Esophagus muscularis mucosa (tissue), 4 donors: ENCODE measurements at places on chromosomes 1 and 21.
A peak's percentile ranks its signal among the peaks of the same experiment; 100 is the strongest.

DNA sequence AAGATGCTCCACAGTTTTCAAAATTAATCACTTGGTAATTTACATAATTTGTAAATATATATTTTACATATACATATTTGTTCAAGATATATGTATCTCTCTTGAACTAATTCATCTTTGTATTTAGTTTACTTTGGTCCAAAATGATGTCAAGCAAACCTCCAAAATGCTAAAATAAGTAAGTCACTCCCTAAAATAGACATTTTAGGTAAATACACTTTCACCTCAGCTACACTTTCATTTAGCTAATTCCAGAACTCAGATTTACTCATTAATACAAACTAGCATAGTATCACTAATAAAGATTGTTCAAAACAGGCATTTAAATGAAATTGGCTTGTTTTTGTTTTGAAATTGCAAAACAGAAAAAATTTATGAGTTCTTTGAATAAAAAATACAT is 40.6 kb downstream of the AHCTF1 start:
- DNase-seq = no peak

DNA sequence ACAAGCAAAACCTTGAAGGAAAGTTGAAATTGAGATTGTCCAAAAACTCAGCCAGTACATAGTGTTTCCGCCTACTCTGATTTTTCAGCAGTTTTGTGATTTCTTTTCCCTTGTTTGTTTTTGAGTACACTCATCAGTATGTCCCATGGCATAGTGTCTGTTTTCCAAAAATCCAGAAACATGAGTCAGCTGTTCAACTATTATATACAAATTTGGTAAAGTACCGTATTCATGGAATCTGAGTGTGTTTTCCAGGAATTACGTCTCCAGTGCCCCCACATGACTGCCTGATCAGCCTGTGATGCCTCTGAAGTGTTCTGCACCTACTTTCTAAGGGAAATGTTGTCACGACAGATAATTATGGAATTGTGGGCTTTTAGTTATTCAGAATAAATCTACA is 186.8 kb downstream of the LTN1 start:
- no peak for DNase-seq

- no peak for DNase-seq
Measured at GRCh38 chr21:16634515-16634914, 878.3 kb upstream of the CXADR start.

DNA sequence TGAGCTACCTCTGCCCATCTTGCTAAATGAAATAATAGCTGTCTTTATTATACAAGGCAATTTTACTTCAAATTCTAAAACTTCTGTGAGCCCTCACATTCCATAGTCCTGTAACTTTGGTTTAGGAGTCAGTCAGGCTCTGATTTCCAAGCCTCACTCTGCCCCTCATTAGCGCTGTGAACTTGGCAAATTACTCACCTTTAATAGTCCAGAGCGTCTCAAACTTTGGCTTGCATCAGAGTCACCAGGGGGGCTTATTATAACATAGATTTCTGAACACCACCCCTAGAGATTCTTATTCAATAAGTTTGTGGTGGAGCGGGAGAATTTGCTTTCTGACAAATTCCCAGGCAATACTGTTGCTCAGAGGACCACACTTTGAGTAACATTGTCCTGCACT is 126.2 kb upstream of the FGGY start:
- DNase-seq = peak; percentile 12

GRCh38 chr1:194929357-194929756 is 1678.9 kb downstream of the KCNT2 start:
- no peak for DNase-seq

- DNase-seq = no peak
Measured at GRCh38 chr1:175155936-175156335, 36.6 kb downstream of the KIAA0040 start.

GRCh38 chr1:231882333-231882732 is 255.7 kb downstream of the DISC1 start:
- no peak for DNase-seq

DNA sequence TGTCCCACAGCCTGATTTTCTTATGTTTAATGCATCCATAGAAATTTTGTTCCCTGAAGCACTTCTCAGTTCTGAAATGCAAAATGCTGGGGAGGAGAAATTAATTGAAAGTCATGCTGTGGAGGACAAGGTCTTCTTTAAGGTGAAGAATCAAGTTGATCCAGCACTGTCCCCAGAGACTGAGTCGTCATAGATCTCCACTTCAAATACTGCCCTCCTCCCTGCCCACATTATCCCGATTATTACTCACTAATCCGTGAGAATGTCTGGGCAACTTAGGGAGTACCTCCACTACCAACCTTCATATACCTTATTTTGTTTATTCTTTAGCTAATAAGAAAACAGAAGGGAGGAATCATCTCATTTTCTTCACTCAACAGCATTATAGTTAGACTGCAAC is 70.0 kb upstream of the FMN2 start:
- no peak for DNase-seq

DNA sequence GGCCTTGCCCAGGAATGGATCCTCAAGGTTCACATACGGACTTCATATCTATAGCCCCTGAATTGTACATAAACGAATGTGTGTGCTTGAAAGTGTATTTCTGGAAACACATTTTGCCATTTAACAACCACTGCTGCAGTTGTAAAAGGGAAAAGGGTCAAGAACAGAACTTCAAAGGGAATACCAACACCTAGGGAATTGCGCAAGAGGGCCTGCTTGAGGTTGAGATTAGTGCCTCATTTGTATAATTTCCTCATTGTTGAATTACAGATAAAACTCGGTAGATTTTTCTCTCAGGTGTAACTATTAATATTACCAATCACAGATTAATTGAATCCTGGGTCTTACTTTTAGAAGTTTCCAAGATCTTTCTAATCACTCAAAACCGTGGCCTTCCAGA is 6.1 kb downstream of the NCF2 start:
- DNase-seq = no peak

GRCh38 chr1:103457886-103458455 is 67.5 kb upstream of the RNPC3 start:
- DNase-seq = no peak

- DNase-seq = no peak
Measured at GRCh38 chr1:161771973-161772372, 5.9 kb downstream of the ATF6 start.

GRCh38 chr1:63855942-63856341 is 82.1 kb downstream of the ROR1 start:
- no peak for DNase-seq

GRCh38 chr1:193310564-193310963 is 124.2 kb upstream of the B3GALT2 start:
- DNase-seq = no peak

GRCh38 chr1:211478801-211479578 is 13.0 kb downstream of the RD3 start:
- DNase-seq = peak; percentile 72

DNA sequence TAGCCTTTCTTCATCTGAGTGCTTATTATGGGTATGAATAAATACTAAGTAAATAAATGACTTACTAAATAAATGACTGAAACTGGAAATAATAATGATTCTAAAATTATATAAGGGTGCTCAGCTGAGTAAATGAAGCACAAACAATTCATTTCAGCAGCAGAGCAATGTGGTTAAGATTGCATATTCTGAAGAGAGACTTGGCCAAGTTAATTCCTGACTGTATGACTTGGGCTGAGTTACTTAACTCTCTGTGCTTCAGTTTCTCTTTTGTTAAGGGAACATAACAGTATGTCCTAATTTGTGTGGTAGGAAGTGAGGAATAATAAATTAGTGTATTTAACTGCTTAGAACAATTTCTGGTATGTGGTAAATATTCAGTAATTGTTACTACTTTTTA is 19.1 kb downstream of the AGL start:
- no peak for DNase-seq

- DNase-seq = no peak
Measured at GRCh38 chr1:15662477-15662876, 21.6 kb upstream of the PLEKHM2 start.

DNA sequence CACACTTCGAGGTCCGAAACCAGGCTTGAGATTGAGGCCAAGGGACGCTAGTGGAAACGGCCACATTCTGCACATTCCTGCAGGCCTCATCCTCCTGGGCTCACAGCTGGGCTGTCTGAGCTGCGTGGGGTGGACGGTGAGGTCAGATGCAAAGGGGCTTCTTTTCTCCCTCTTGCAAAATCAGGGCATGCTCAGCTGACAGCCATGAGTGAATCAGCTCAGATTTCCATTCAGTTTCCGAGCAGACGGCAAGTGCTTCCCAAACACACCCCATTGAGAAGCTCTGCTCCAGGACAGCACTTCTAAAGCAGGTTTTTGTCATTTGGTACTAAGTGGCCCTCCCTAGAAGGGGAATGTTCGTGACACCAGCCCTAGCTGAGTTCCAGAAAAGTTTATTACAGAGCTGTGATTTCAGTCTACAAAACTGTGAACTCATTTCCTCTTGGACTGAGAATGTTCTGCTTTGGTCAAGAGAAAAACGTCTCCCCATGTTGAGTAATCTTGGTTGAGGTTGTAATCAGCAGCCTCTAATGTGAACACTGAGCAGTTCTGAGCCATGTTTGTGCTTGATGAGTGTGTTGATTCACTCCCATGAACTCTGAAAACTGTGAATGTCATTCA is 10.0 kb downstream of the PDPN start:
- no peak for DNase-seq

DNA sequence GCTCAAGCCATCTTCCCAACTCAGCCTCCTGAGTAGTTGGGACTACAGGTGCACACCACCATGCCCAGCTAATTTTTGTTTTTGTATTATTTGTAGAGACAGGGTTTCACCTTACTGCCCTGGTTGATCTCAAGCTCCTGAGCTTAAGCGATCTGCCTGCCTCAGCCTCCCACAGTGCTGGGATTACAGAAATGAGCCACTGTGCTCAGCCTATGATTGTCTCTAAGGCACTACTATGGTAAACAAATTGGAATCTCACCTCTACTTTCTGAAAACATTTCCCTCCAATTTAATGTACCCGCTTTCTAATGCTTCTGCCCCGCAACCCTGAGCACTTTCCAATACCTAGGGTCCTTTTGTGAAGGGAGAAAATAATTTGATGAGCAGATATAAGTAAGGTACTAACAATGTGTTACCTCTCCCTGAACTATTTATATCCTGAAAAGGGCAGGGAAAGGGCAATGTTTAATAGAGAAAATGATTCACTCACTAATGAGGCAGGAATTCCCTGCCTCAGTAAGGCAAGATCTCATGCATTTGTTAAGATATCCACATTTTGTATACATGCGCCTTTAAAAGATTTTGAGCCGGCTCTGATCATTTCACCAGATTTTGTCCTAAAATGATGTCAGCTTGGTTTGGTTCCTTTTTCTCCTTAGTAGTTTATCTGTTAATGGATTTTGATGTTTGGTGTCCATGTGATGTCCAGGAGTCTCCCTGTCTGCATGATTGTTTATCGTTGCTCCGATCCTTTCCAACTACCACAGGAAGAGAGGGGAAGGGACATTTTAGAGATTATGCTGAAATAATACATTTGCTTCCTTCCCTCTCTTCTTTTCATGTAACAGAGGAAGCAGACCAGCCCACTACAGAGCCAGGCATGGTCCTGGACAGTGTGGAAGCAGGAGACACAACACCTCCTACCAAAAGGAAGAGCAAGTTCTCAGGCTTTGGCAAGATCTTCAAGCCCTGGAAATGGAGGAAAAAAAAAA is 47.3 kb upstream of the RCC1 start:
- no peak for DNase-seq

- DNase-seq = no peak
Measured at GRCh38 chr1:10216090-10216749, 5.8 kb downstream of the KIF1B start.

DNA sequence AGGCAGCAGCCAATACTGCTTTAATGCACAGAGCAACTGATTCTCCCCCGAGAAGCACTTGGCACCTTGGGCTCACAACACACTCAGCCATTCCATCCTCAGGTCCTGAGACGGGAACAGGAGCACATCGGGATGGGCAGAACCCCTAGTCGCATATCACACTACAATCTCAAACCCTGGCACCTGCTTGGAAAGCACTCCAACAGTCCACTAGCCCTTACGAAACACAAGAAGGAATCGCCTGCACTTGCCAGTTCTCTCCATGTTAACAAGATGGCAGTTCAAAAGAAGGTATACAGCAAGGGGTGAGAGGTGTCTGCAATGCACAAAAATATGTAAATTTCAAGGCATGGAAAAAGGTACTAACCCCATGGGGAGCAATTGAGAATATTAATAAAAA is 21.4 kb downstream of the JAK1 start:
- DNase-seq = no peak

DNA sequence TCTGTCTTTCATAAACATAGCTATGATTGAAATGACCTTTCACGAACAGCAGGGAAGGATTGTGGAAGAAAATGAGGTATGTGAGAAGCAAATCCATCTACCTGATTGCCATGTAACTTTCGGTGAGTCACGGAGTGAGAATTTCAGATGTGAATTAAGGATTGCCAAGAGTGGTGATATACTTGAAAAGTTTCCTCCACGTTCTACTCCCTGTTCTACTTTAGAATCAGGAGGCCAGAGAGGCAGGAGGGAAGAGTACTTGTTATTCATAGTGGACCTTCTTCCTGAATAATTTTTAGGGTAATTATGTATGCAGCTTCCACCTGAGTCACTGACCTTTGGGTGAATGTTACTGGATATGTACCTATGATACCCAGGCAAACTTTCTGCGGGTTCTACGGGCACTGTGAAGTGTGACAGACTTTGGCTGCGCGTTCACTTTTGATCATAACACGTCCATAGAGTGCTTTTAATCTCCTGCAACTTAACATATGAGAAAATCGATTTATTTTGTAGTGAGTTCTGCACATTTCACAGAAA is 2.6 kb upstream of the KCNE1 start:
- DNase-seq = no peak

DNA sequence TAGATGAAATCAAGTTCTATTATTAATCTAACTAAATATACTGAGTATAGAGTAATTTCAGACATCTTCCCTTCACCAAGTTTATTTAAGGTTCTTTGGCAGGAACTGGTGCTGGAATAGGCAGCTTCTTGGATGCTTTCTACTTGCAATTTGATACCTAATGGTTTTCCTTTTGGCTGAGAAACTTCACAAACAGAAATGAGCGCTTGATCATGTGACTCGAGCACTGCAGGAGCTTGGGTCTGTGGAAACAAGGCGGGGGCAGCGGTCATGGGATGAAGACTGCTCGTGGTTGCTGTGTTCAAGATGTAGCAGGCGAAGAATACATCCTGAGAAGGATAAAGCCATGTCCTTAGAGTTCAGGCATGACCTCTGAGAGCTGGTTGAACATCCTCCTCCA is 136.8 kb downstream of the PTPRC start:
- DNase-seq = no peak

GRCh38 chr1:87318806-87319205 is 9.9 kb upstream of the LMO4 start:
- DNase-seq = no peak

GRCh38 chr1:230185076-230186001 is 118.3 kb downstream of the GALNT2 start:
- DNase-seq = peak; percentile 77

GRCh38 chr1:36981771-36982622 is 52.3 kb downstream of the GRIK3 start:
- no peak for DNase-seq

- DNase-seq = peak; percentile 42
Measured at GRCh38 chr21:39535646-39536437, 76.9 kb upstream of the B3GALT5 start.

- no peak for DNase-seq
Measured at GRCh38 chr1:176546825-176547224, 83.8 kb downstream of the PAPPA2 start.
